EL (cell line): ENCODE measurements at places on chromosomes 3 and 15.
A peak's percentile ranks its signal among the peaks of the same experiment; 100 is the strongest.

DNA sequence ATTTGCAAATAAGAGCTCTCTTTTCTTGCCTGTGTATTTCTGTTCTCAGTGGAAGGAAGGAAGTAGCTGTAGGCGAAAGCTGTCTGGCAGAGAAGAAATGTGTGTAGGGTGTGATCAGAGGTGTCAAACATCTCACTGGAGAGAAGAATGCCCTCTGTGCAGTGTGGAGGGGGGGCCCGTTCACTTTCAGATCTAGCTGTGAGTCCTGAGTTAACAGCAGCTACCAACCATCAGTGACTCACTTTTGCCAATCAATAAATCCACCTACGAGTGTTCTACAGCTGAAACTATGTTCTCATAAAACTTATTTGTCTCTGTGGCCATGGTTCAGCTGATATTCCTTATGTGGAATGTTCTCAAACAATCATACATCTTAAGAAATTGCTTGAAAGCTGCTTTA, 103.7 kb downstream of the FRMD4B start:
- DNase-seq = no peak

GRCh38 chr3:179410331-179410730, 40.9 kb downstream of the GNB4 start:
- peak; percentile 15 for DNase-seq

- DNase-seq = no peak
Measured at GRCh38 chr3:112351823-112352222, 18.9 kb downstream of the CD200 start.

- no peak for DNase-seq
Measured at GRCh38 chr15:76988867-76989780, 5.8 kb upstream of the PSTPIP1 start.

GRCh38 chr3:27728195-27729087, 6.3 kb upstream of the EOMES start:
- peak; percentile 31 for DNase-seq
